HCT116 (cell line): ENCODE measurements at places on chromosomes 11 and 22. TPM values are rescaled to one million over a fixed set of nuclear protein-coding genes. Genes with fewer than 3 reads are reported as not detected.

The RFPL3 gene
- total RNA-seq: not detected

The ACRV1 gene
- not detected for total RNA-seq

The DAGLA gene
- 2.7 TPM for total RNA-seq

The TMEM25 gene
- total RNA-seq: 27.0 TPM

The PDE2A gene
- total RNA-seq: 7.6 TPM

The ANGPTL5 gene
- not detected for total RNA-seq

The SLC25A18 gene
- total RNA-seq: not detected

The MRGPRX3 gene
- not detected for total RNA-seq
